Gastrocnemius medialis (tissue), 4 donors: ENCODE measurements at places on chromosomes 12 and 14. TPM values are rescaled to one million over a fixed set of nuclear protein-coding genes. Genes with fewer than 3 reads are reported as not detected.

DNA sequence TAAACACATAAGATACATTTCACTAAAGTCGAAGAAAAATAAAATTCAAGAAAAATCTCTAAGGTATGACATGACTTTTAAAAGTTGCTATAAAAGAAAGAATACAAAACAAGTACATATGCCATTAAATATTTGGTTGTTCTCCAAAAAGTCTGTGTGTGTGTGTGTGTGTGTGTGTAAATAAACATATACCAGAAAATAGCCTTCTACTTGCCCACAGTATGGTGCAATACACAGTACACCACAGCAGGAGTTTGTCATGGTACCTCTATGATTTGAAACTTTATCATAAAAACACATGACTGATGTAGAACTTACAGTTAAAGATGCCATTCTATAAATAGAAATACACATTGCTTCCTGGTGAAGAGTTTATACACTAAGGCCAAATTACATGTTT lies 692.7 kb upstream of the MGAT4C start:
- no peaks in the 10 kb centered on the region for H3K36me3 ChIP-seq
- H3K27ac ChIP-seq: no peak overlapping the region
- no peak for DNase-seq
- H3K4me3 ChIP-seq: no peak overlapping the region
- H3K27me3 ChIP-seq: no peaks in the 10 kb centered on the region

Gene SMAGP
- total RNA-seq: 2.0 TPM

DNA sequence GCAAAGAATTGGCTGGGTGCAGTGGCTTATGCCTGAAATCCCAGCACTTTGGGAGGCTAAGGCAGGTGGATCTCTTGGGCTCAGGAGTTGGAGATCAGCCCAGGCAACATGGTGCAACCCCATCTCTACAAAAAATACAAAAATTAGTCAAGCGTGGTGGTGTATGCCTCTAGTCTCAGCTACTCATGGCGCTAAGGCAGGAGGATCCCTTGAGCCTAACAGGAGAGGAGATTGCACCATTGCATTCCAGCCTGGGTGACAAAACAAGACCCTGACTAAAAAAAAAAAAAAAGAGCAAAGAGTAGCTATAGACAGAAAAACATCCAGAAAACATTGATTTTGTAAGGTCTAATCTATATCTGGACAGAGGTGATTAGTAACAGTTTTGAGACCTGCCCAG lies 25.0 kb downstream of the KIF21A start:
- no peaks in the 10 kb centered on the region for H3K36me3 ChIP-seq
- H3K4me1 ChIP-seq: no peaks in the 10 kb centered on the region
- H3K4me3 ChIP-seq: no peak overlapping the region
- H3K27ac ChIP-seq: no peak overlapping the region

Gene UBC
- 12,805 TPM for total RNA-seq

GRCh38 chr14:35940291-35940690 lies 114.2 kb downstream of the BRMS1L start:
- no peak overlapping the region for H3K27ac ChIP-seq
- H3K27me3 ChIP-seq: no peaks in the 10 kb centered on the region
- DNase-seq: no peak
- no peaks in the 10 kb centered on the region for H3K4me1 ChIP-seq
- no peaks in the 10 kb centered on the region for H3K36me3 ChIP-seq

DNA sequence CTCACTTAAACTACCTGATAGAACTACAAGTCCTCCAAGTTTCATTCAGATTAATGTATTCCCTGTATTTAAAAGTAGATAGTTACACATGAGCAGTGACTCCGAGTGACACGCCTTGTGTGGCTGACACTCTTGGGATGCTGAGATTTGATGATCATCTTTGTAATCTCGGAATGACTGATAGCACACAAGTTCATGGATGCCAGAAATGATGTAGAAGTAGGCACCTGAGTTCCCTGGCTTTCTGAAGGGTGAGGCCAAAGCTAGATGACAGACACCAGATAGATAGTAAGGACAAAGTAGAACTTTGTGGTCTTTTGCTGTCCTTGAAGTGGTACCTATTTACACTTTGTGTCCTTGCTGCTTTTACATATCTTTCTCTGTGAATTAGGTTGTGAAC lies 491.2 kb downstream of the PCNX1 start:
- no peak overlapping the region for H3K4me3 ChIP-seq
- H3K4me1 ChIP-seq: no peaks in the 10 kb centered on the region
- DNase-seq: no peak
- H3K36me3 ChIP-seq: no peaks in the 10 kb centered on the region

DNA sequence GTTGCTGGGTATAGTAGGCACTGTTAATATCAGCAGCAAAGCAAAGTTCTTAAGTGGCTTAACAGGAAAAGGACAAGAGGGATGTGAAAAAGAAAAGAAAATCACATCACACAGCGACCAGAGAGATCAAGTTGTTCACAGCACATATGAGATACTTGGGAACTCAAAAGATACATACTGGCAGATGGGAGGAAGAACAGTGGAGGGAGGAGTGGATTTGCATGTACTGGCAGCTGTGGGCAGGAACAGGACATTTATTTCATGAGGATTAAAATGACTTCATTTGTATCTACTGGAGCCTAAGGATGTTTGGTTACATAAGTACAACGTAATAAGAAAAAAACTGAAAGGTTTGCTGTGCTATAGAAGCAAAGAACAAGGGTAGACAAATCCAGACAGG lies 136.5 kb upstream of the IFNG-AS1 start:
- H3K4me3 ChIP-seq: no peak overlapping the region
- no peaks in the 10 kb centered on the region for H3K27me3 ChIP-seq
- H3K36me3 ChIP-seq: no peaks in the 10 kb centered on the region

GRCh38 chr12:56682323-56682722 lies 5.8 kb downstream of the PTGES3 start:
- no peaks in the 10 kb centered on the region for H3K27me3 ChIP-seq
- peaks cover 76% of the 10 kb centered on the region for H3K4me1 ChIP-seq
- no peak overlapping the region for H3K4me3 ChIP-seq
- no peak for DNase-seq
- no peaks in the 10 kb centered on the region for H3K36me3 ChIP-seq
- peak overlapping the region; percentile 97 for H3K27ac ChIP-seq

Gene FAM186B
- 1.0 TPM for total RNA-seq

DNA sequence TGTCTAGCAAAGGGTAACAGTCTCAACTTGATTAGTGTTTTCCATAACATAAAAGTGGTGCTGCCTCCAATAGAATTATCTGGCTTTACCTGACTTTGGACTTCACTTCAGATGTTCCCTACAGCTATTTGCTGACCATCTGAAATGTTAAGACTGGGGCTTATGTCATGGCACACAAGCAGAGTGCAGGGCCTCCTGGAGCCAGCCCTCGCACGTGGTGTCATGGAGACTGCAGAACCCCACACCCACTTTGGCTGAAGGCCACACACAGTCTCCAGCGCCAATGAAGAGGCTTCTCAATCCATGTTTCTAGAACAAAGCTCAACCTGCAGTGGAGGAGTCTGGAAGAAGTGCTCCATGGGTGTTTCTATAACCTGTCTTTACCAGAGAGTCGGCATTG lies 169.6 kb upstream of the FRMD6 start:
- H3K36me3 ChIP-seq: no peaks in the 10 kb centered on the region
- no peak for DNase-seq
- H3K4me3 ChIP-seq: no peak overlapping the region
- H3K27ac ChIP-seq: peak overlapping the region; percentile 59
- H3K4me1 ChIP-seq: peaks cover 26% of the 10 kb centered on the region

DNA sequence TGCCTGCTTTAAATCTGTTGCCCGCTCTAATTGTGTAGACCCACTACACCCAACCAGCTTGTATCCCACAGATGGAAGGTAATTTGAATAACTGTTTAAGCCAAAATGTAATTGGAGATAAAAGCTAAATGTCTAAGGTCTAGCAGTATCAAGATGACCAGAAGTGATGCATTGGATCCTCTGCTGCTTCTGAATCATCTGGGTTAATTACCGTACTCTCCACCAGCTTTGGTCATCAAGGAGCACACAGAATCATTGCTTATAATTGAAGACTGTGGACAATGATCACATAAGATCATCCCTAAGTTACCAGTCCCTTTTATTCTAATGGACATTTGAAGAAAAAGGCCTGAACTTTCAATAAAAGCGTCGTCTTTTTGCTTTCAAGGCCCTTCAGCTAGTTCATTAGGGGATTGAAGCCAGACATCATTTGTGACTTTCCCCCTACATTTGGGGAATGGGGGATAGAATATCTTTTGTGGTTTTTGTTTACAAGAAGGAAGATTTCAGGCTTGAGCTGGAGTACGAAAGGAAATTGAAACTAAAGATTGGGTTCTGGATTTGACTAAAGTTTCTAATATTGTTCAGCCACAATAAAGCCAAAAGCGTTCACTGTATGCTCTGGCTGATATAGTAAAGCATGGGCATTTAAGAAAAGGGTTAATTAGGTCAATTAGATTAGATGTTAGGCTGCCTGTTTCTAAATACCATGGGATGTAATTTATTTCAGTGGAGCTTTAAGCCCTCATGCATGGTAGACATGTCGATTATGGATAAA lies 123.2 kb downstream of the CHST11 start:
- H3K4me3 ChIP-seq: no peak overlapping the region

DNA sequence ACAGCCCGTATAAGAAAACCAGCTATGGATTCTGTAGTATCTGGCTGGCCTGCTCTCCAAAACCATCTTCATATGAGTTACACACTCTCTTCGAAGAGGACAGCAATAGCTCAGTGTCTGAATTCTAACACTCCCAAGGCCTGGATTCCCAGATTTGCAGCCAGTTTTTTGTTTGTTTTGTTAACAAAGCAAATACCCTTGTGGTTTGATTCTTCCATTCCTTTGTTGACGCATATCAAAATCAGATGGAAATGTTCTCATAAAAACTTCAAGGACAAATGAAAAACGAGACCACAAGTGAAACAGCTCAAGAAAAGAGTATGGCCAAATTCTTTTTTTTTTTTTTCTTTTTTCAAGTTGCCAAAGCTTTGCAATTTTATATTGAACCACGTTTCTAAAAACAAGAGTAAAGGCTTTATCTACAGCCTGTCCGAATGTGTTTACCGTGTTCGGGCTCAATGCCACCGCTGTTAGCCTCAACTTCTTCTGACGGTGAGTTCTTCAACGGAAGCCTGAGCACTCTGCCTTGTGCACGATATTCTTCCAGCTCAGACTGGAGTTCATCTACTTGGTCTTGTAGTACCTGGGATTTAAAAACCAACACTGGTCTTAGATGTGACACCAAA lies 67.5 kb downstream of the NIN start:
- no peak for DNase-seq
- H3K4me1 ChIP-seq: no peaks in the 10 kb centered on the region
- H3K36me3 ChIP-seq: peaks cover 73% of the 10 kb centered on the region
- no peaks in the 10 kb centered on the region for H3K27me3 ChIP-seq

Gene ACIN1
- 61.9 TPM for total RNA-seq
